ENCODE measurements at places on chromosomes 11 and 22.

- no peak for DNase-seq
Measured at GRCh38 chr11:130652671-130653335, 204.4 kb downstream of the ADAMTS15 start.

DNA sequence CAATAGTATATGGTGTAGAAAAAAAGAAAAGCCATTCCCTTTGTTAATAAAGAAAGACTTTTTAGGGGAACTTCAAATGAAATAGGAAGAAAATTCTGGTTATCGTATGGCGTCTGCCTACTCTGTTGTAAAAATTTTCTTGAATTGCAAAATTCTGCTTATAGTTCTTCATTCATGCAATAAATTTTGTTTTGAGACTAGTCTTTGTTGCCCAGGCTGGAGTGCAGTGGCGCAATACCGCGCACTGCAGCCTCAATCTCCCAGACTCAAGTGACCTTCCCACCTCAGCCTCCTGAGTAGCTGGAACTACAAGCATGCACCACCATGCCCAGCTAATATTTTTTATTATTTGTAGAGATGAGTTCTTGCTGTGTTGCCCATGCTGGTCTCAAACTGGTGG lies 5.8 kb downstream of the DDIAS start:
- no peak for DNase-seq

- DNase-seq = no peak
Measured at GRCh38 chr22:46500201-46500600, 37.2 kb downstream of the CELSR1 start.

GRCh38 chr22:46770726-46771125 lies 8.3 kb downstream of the TBC1D22A start:
- no peak for DNase-seq

DNA sequence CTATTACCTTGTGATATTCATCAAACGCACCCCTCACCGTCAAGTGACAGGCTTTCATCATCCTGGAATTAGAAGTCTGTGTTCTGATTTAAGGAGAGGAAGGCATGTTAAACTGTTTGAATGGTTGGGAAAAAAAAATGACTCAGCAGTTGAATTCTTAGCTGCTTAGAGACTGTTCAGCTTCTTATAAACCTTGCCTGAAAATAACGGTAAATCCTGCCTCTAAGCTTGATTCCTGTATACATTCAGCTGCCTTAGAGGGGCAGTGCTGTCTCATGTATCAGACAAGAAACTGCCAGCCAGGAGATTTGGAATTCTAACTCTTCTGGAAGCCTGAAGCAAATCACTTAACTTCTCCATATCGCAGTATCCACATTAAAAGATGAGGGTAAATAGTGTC lies 437.4 kb downstream of the JRKL start:
- no peak for DNase-seq

DNA sequence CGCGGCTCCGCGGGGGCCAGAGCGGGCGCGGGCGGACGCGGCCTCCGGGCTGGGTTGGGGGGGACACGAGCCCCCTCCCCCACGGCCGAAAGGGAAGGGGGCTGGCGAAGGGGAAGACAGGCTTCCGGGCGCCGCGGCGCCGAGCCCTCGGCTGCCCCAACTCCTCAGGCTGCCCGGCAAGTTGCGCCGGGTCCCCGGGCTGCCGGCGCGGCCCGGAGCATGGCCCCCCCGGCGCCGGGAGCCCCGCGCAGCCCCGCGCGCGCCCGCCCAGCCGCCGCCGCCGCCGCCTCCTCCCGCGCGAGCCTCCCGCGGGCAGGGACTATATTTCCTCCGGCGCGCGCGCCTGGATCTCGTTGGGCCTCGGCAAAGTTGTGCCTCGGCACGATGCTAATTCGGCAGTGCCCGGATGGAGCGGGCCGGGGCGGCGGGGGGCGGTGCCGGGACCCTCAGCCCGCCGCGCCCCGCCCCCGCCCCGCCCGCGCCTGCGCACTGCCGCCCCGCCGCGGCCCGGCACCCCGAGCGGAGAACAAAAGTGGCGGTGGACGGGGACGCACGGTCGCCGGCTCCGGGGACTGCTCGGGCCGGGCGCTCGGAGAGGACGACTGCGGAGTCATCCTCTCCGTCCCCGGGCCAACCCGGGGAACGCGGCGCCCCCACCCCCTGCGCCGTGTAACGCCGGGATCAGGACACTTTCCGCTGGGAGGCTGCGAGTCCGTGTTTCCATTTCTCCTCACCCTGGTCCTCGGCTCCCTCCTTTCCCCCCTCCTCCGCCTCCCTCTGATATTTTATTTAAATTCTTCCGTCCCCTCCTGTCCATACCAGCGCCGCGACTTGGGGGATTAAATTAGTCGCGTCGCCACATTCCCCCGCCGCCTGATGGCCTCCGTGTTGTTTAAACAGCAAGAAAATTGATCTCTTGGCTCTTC lies at the start of gene PHF21B:
TSS of gene PHF21B (minus strand) at position 400 of the 926 bp plus-strand sequence. CDS start 456 bp downstream, outside the sequence.
- DNase-seq = peak; percentile 41

- no peak for DNase-seq
Measured at GRCh38 chr11:88203604-88204003, 28.4 kb upstream of the RAB38 start.

DNA sequence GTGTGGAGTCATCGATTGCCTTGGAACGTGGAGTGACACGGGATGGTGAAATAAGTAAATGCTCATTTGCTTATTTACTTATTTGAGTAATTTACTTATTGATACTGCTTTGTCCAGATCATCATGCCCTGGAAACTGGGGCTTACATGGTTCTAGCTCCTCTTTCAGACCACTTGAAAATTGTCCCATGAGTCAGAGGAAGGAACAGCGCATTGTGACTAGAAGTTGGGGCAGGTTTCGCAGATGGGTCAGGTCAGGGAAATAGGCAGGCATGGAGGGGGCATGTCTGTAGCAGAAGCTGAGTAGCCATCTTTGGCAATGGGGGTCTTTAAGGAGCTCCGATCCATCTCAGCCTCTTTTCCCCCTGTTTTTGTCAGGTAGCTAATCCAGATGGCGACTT lies 104.2 kb upstream of the SORL1-AS1 start:
- DNase-seq = no peak

GRCh38 chr11:67285541-67286498 lies 3.3 kb upstream of the ANKRD13D start:
- DNase-seq = no peak

DNA sequence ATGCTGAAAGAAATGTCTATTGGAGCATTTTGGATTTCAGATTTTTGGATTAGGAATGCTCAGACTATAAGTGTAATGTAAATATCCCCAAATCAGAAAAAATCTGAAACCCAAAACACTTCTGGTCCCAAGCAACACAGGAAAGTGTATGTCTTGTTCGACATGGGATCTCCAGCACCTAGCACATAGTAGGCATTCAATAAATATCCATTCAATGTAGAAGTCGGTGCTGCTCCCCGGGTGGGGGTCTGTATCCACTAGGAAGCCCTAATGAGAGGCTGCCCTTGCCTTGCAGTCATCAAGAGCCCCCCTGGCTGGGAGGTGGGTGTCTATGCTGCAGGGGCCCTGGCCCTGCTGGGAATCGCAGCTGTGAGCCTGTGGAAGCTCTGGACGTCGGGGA lies 11.4 kb downstream of the SYT12 start:
- no peak for DNase-seq

- no peak for DNase-seq
Measured at GRCh38 chr11:17275400-17276235, 921 bp upstream of the NUCB2 start.

GRCh38 chr22:43081968-43082367 lies 7.2 kb downstream of the TTLL1 start:
- DNase-seq = no peak

DNA sequence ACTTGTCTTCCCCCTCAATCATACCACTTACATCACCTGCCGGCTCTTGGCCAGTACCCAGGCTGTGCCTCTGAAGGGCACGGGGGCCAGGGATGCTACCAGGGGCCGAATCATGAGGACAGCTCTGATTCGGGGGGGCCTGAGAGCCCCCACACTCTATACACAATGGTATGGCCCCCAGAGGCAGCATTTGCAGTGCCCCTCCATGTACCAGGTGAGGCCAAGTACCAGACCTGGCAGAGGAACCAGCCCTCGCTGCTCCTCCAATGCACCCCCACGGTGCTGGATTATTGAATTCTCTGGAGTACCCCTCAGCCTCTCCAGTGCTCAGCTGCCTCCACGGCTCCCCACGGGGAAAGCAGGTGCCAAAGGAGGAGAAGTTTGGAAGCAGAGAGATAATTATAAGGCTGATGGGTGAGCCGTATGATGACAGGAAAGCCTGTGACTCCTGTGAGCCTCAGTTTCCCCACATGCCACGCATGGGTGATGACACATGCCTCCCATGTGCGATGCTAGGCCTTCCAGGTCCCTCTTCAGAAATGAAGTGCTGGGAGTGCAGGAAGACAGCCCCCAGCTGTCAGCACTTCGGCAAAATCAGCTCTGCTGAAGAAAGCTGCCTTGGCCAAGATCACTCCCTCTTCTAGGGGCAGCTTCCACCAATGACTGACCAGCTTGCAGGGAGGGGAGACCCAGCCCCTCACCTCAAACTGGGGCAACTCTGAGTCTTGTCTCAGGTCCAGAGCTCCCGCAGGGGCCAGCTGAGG lies 69.9 kb downstream of the THAP12 start:
- no peak for DNase-seq

DNA sequence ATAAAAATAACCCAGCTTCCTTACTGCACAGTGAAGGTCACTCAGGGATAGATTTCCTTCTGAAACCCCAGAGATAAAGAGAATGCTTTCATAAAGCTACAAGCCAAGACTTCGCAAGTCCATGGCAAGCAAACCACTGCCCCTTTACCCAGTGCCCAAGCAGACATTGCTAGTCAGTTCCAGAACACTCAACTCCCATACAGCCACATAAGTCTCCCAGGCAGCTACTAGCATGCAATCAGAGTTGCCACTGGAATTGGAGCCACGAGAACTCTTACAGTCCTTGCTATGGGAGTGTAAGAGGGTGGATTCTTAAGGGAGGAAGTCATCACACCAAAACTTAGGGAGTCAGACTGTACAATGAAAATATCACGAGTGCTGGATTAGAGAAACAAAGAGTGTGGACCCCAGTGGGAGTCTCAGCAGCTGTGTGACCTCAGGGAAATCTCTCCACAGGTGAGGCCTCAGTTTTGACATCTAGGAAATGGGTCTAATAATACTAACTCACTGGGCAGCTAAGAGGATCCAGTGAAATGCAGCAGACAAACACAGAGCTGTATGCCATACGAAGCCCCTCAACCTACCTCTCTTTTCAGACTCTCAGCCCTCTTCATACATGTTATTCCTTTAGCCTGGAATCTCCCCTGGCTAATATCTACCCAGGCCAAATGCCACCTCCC lies 526.6 kb downstream of the MN1 start:
- no peak for DNase-seq

GRCh38 chr11:10017911-10018310 lies 276.1 kb downstream of the SBF2 start:
- no peak for DNase-seq

DNA sequence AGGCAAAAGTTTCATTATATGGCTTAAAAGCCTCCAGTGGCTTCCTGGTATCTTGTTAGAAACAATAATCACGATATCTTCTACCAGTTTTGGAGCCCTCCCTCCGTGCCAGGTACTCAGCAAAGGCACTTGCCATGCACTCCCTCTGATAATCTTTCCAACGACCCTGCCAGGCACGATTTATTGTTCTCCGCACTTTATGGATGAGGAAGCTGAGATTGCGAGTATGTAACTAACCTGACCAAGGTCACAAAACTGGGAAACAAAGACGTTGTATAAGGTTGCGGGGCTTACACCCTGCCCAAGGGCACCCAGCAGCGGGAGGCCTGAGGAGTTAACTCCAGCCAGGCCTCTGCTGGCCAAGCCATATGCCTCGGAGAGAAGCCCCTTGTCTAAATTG lies 218.1 kb downstream of the SNX19 start:
- no peak for DNase-seq

GRCh38 chr11:44776551-44777208 lies 49.9 kb downstream of the TSPAN18 start:
- no peak for DNase-seq

DNA sequence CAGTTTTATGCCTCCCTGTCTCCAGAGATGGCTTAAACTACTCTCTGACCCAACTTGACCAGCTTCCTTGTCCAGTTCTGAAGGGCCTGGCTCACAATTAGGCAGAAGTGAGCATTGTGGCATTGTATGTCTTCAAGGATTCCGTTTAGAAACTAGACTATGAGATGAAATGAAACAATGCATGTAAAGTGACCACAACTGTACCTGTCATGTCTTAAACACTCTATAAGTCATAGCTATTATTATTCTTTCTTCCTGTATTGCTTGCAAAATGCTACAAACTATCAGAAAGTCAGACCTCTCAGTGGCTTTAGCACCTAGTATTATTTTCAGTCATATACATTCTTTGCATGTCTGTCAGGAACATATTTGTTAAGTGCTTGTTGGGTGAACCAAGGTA lies 127.9 kb upstream of the MTMR2 start:
- DNase-seq = no peak

- no peak for DNase-seq
Measured at GRCh38 chr11:113468726-113469345, 6.4 kb downstream of the DRD2 start.

GRCh38 chr22:20630873-20631617 lies 123.6 kb downstream of the MED15 start:
- no peak for DNase-seq

GRCh38 chr11:93532281-93532789 lies 10.9 kb downstream of the SMCO4 start:
- DNase-seq = no peak

- DNase-seq = no peak
Measured at GRCh38 chr11:21465203-21465602, 727.7 kb upstream of the ANO5 start.

DNA sequence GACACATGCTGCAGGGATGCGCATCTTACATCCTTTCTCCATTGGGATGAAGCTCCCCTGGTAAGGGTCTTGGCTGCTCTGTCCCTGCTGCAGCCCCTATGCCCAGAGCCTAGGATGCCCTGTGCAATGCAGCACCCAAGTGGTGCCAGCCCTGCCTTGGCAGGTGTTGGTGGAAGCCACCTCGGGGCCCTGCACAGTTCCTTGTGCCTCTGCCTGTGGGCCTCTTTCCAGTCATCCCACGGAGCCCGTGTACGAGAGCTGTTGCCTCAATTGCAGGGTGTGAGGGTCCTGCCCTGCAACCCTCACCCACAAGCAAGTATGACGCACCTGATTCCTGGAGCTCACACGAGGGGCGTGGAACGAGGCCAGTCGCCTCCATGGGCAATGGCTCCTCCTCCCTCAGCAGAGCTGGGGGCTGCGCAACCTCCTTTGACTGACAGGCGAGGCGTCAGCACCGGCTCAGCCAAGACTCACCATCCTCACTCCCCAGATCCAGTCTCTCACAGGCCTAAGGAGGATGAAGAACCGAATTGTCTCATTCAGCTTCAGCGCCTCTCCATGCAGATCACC lies 719.6 kb downstream of the BRD1 start:
- DNase-seq = no peak

DNA sequence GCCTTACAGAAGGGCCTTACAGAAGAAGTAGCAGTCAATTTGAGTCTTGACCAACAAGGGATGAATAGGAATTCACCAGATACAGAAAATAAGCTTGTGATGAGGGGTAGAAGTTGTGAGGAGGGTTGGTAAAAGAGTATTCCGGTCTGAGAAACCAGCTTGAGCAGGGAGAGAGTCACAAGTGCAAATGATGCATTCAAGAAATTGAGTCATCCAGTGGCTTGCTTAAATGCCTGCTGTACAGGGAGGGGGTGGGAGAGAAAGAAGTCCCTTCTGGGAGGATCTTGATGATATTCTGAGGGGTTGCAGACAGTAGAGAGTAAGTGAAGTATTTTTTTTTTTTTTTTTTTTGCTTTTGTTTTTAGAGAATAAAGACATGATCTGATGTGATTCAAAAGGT lies 9.2 kb downstream of the CCKBR start:
- DNase-seq = no peak

GRCh38 chr11:3049430-3050243 lies 7.6 kb downstream of the CARS1 start:
- peak; percentile 43 for DNase-seq
